Hematopoietic multipotent progenitor cell treated with erythropoietin and hydrocortisone succinate and interleukin-3 and kit ligand, for 6 days (in vitro differentiated cells): ENCODE measurements at places on chromosomes 12 and 14.
A peak's percentile ranks its signal among the peaks of the same experiment; 100 is the strongest.

DNA sequence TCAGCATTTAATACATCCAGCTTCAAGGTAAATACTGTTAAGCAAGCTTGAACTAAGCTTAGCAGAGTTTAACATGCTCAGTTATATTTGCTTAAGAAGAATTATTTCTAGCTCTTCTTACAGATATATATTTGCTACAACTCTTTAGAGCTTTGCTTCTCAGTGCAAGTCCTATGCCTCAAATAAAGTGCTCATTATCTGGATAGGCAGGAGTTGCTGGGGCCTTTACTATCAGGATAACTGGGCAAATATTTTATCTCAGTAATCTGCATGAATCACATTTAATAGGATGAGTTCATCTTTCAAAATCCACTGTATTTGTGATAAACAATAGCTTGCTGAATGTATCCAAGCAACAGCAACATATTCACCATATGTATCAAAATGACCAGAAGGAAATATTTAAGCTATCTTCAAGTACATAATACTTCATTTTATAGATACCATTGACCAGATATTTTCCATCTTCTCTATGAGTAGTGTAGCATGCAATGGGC, 187.6 kb downstream of the NOVA1 start:
- no peak for DNase-seq

- no peak for DNase-seq
These were observed 17.0 kb downstream of the CLEC14A start for GRCh38 chr14:38238878-38239277.

- DNase-seq, result no peak
These were observed 67.3 kb downstream of the SPTB start for GRCh38 chr14:64812412-64812811.

DNA sequence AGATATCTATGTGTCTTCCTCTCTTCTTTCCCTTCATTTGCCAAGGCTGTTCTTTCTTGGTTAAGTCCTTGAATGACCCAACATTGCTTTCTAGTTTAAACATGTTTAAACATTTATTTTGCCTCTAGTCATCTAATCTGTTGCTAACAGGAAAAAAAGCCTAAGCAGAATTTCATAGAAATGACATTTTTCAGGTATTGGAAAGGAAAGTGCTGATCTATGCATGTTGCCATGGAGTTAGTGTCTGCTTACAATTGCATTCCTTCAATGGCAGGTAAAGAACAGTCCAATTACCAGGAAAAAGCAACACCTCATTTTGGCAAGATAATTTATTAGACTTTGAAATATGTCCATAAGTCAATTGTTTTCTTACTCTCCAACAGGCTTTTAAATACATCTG, 21.5 kb upstream of the SLC2A13 start:
- DNase-seq, result no peak

- DNase-seq, result no peak
These were observed 89.3 kb downstream of the IRF2BPL start for GRCh38 chr14:76939015-76939742.

DNA sequence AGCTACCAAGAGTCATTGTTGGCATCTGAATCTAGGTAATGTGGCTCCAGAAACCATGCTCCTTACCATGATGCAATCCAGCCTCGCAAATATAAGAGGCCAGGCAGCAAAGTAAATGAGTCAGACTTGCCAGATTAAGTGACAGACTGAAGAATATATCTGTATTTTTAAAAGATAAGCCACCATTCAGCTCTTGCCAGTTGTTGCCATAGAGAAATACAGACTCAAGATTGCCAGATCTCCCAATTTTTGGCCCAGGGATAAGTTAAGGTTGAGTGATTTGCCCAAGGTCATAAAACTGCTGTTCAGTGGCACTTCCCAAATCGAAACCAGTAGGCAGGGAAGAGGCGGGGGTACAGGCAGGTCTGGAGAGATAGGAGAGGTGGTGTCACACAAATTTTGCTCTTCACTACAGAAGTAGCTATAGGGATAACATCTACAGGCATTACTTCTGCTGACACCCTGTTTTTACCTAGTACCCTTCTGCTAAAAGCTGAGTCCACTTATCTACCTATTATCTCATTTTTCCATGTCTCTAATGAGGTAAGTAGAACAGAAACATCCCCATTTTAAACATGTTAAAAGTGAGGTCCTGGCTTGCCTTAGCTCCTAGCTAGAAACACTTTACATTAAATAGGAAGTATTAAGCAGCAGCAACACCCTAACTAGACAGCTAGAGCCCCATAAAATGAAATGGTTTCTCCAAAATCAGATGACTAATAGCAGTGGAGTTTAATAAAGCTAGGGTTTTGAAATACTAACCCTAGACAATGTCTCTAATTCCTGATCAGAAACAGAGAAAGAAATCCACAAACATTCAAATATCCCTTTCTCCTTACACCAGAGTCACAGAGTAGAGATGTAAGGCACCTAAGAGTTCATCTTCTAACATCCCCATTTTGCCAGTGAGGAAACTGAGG, 19.5 kb downstream of the DCAF5 start:
- DNase-seq, result peak; percentile 74

GRCh38 chr12:112557951-112558630, 139.3 kb downstream of the PTPN11 start:
- no peak for DNase-seq

DNA sequence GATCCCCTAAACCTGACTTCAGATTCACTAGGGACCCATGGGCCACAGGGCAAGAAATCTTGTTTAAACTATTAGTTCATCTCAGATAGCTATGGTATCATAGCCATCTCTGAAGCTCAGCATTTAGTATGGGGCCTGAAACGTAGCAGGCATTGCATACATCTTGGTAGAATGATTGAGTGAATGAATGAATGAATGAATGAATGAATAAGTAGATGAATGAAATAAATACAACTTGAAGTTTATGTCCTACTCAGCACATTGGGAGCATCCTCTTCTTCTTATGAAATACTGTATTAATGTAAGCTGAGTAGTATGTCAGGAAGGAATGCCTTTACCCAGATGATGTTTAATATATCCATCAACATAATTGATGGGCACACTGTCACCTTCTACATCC, 175.4 kb upstream of the EEA1 start:
- DNase-seq, result no peak

DNA sequence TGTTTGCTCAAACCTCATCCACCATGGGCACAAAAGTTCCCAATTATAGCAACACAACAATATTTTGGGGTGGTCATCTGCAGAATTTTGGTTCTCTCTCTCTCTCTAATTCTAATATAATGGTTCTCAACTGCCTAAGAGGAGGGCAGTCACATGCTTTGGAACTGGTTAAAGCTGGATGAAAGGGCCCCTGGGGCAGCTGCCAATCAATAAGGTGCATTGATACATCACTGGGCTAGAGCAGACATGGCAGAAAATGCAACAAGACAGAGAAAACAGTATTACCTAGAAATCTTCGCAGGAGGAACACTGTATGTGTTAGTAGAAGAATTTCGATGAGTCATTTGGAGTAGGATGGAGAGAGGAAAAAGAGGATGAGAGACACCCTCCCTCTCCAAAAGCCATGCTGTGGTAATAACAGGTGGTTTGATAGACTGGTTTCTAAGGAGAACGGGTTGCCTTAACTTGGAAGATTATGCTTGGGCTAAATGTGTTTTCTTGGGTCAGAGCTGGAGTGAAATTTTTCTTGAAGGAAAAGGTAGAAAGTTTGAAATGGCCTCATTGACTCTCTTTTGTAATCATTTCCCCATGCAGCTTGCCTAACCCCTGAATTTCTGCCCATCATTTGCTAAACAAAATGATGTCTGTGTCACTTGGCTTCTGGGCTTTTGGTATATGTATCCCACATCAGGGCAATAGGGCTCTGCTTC, 67.1 kb upstream of the HIF1A start:
- DNase-seq, result no peak

DNA sequence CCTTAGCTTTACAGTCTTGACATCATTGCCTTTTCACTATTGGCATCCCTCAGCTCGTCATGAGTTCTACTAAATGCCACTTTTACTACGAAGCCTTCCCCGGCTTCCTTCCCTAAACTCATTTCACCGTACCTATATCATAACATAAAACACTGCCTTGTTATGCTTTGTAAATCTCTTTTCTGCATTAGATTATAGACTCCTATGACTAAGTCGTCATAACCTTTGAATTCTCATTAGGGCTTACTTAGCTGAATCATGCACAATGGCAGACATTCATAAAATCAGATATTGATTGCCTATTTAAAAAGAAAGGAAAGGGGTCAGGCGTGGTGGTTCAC, 21.0 kb downstream of the BTG1 start:
- DNase-seq, result no peak

DNA sequence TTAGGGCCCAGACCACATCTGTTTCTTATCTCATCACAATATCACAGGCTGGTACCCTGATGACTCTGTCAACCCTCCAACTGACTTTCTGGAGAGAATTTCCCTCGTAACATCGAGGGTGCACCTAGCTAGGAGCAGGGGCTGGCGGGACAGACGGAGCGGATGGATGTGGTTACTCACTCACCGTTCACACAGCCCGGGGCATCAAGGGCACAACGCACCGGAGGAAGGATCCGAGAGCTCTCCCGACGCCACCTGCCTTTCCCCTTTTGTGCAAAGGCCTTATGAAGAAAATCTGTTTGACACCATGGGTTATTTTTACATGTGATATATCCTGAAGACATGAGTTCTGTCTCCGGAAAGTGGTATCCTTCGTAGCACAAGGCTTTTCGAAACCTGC, 31.4 kb downstream of the SLC15A4 start:
- no peak for DNase-seq

GRCh38 chr14:39366460-39367386, 65.5 kb downstream of the FBXO33 start:
- no peak for DNase-seq

DNA sequence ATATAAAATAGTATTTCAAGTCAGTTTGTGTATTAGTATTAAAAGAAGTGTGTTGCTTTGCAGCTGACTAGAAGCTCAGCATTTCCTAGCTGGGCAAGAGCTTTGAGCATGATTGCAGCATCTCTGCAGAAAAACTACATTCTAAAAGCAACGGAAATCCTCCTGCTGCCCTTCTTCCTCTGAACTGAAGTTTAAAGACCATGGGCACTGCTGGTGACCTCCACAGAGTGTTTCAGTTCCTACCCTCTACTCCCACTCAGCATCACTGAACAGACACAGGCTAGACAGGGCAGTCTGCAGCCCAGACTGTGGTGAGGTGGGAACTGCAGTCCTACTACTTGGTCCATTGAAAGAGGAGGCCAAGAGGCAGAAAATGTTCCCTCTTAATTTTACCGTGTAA, 59.0 kb downstream of the FAR2 start:
- peak; percentile 29 for DNase-seq

DNA sequence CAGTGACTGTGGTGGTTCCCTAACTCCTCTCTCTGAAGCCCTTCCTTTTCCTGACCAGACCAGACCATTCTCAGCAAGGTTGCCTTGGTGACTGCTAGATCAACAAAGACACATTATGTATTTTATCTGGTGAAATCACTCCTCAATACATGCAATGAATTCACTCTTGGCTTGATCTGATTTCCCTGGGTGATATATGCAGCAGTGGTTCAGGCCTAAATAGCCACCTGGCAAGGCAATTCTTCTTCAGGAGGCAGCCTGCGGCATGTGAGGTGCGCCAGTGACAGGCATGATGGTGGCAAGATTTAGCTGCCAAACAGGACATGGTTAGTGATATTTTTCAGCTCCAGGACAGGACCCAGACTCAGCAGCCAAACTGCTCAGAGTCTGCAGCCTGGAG, 350.3 kb upstream of the CCDC196 start:
- DNase-seq, result no peak

DNA sequence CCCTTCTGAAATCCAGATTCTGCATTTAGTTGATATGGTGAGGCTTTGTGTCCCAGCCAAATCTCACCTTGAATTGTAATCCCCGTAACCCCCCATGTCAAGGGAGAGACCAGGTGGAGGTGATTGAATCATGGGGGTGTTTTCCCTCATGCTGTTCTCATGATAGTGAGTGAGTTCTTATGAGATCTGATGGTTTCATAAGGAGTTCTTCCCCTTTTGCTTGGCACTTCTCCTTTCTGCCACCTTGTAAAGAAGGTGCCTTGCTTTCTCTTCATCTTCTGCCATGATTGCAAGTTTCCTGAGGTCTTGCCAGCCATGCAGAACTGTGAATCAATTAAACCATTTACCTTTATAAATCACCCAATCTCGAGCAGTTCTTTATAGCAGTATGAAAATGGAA, 23.1 kb upstream of the C12orf42 start:
- no peak for DNase-seq

GRCh38 chr14:21734457-21735074, 60.9 kb upstream of the OR4E1 start:
- peak; percentile 87 for DNase-seq

DNA sequence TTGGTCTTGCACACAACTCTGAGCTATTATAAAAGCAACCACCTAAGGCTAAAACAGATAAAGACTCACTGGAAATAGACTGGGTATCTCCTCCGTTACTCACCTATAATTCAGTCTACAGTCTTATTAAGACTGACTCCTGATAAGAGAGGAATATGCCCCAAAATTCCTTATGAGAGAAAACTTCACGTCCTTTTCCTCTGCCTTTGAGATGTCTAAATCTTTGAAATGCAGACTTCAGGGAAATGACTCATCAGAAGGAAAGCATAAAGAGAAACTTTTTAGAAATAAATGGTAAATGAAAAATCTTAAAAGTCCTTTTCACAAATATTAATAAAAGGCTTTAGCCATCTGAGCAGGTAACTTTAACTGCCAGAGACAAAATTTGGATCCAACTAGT, 187.5 kb upstream of the RTL1 start:
- no peak for DNase-seq

GRCh38 chr12:3557116-3557697, 66.2 kb downstream of the PRMT8 start:
- DNase-seq, result no peak

GRCh38 chr12:100295764-100296555, 29.0 kb downstream of the SCYL2 start:
- DNase-seq, result no peak

- DNase-seq, result no peak
These were observed 408.8 kb downstream of the FUT8 start for GRCh38 chr14:65821224-65821753.

- DNase-seq, result peak; percentile 81
These were observed at the start of gene MIPOL1 for GRCh38 chr14:37197421-37198272. MIPOL1 (plus strand) TSS chr14:37197937; CDS start chr14:37247889, 49,952 bp downstream.

DNA sequence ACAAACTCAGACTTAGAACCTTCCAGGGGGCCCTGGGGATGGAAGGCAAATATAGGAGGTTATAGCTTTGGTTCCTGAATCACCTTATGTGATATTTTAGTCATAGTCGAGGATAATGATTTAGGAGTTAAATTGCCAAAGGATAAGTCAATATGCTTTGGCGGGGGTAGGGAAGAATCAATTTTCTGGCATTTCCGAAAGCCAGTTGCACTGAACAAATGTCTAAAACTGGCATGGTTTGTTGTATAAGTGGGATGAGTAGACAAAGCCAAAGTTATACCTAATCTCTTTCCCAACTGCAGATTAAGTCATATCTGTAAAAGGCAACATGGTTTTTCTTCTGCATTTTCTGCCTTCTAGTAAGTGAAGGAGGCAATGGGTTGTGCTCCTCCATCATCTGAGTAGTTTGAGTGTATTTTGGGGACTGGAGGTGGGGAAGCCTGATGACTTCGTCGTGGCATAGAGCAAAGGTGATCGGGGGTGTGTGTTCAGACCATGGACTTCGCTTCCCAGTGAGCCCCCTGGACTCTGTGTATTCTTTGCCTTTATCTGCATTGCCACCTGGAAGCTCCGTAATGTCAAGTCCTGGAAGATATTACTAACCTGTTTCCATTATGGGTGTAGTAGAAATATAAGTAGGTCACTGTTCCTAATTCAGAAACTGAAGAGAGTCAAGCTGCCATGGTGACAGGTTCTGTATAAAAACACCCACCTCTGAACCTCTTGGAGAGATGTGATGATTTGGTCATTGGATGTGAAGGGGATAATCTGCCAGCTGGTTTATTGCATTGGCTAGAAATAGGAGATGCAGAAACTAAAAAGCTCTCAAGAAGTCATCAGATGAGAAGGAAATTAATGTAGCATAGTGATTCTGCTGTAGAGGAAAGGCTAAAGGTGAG, 24.5 kb downstream of the PPFIBP1 start:
- DNase-seq, result no peak
